ENCODE measurements at places on chromosomes 1 and 21. TPM values are rescaled to one million over a fixed set of nuclear protein-coding genes. Genes with fewer than 3 reads are reported as not detected.

The RGS13 gene
- 0.32 TPM for total RNA-seq

The KLF17 gene
- not detected for total RNA-seq

The LRRN2 gene
- 3.3 TPM for total RNA-seq

The AMPD1 gene
- not detected for total RNA-seq

The LRRC71 gene
- not detected for total RNA-seq

The SYT2 gene
- not detected for total RNA-seq

The SYPL2 gene
- total RNA-seq = 15.4 TPM

The SYT14 gene
- total RNA-seq = 0.08 TPM

The GJA4 gene
- 35.1 TPM for total RNA-seq

The SYCP1 gene
- total RNA-seq = 0.10 TPM

The OR2L5 gene
- not detected for total RNA-seq

All from left cardiac atrium (tissue), 4 donors.